ENCODE measurements at places on chromosomes 13 and 19. TPM values are rescaled to one million over a fixed set of nuclear protein-coding genes. Genes with fewer than 3 reads are reported as not detected.

Gene C19orf53
- 134 TPM for polyA plus RNA-seq

Gene CGB1
- not detected for polyA plus RNA-seq

Gene CELF5
- 130 TPM for polyA plus RNA-seq

Gene CALR3
- polyA plus RNA-seq, result not detected

Gene CCDC70
- polyA plus RNA-seq, result not detected

Gene PNKP
- polyA plus RNA-seq, result 43.1 TPM

Gene KIR2DL1
- not detected for polyA plus RNA-seq

Gene ZSCAN4
- not detected for polyA plus RNA-seq

Gene ZNF549
- 17.9 TPM for polyA plus RNA-seq

Gene KIR2DL3
- polyA plus RNA-seq, result not detected

Gene POLR1D
- 179 TPM for polyA plus RNA-seq

Gene HIPK4
- not detected for polyA plus RNA-seq
